RWPE1 (cell line): ENCODE measurements at places on chromosomes 3 and 15.

DNA sequence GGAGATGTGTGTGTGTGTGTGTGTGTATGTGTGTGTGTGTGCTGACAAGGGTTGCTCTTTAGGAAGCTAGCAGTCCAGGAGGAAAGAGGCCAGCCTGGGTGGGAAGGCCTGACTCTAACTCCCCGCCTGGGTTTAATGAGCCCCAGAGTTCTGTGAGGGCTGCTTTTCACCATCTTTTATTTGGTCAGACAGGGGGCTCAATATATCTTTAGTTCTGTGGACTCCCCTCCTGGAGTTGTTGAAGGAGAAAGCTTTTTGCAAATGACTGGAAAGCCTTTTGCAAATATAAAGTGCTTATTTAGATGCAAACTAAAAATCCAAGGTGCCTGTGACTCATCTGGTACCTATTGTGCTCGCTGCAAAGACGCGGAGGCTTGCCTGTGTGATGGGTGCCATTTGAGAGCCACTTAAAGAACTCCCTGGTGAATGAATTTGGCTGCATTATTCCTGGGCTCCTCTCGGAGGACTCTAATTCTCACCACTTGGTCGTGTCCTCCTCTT is 24.5 kb downstream of the DRD3 start:
- DNase-seq: no peak

DNA sequence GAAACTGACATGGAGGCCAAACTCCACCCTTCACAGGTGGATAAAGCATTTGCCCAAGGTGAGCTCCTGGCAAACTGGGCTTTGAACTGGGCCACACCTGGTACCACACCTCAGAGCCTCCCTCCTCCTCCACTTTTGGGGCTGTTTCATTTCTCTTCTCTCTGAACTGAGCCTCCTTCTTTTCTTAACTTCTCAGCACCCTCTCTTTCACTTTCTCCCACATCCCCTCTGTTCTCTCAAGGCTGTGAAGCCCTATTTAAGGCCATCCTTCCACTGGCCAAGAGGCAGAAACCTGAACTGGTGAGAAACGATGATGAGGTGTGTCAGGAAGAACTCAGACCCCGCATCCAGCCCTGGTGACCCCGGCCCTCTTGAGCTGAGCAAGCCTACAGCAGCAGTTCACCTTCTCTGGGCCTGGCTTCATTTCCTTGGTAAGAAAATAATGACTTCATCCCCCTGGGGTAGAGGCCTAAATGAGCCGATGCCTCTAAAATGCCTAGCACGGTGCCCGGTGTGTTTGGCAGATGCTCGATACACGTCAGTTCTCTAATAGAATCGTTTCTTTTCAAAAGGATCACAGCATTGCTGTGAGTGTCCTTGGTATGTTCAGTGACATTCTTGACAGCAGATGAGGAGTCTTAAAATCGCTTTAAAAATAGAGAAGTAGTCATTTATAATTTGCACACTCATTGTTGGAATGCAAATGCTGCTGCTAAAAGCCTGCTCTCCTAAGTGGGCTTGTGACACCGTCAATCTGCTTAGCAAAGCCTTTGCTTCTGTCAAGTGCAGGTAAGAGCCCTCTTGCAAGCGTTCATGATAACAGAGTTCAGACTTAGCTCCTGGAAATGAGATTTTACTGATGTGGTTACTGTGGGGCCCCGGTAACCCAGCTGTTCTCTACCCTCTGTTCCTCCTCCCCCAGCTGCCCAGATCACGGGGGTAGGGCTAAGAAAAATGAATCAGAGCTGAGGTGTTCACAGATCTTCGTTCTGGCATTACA is 97.7 kb upstream of the ATP2B2 start:
- no peak for DNase-seq

- DNase-seq: no peak
Measured at GRCh38 chr15:56715220-56715619, 18.1 kb downstream of the ZNF280D start.

GRCh38 chr3:25863011-25863415 is 73.1 kb downstream of the OXSM start:
- no peak for DNase-seq

DNA sequence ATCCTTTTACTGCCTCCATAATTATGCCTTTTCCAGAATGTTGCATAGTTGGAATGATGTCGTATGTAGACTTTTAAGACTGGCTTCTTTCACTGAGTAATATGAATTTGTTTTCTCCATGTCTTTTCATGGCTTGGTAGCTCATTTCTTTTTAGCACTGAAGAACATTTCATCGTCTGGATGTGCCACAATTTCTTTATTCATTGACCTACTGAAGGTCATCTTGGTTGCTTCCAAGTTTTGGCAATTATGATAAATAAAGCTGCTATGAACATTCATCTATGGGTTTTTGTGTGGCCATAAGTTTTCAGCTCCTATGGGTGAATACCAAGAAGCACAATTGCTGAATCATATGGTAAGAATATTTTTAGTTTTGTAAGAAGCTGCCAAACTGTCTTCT is 23.2 kb upstream of the RARRES1 start:
- DNase-seq: no peak

GRCh38 chr3:56355570-56356185 is 112.6 kb downstream of the ERC2 start:
- DNase-seq: no peak

- DNase-seq: no peak
Measured at GRCh38 chr15:72092691-72093090, 25.3 kb downstream of the MYO9A start.

GRCh38 chr15:59244337-59244736 is 37.7 kb downstream of the LDHAL6B start:
- DNase-seq: no peak

DNA sequence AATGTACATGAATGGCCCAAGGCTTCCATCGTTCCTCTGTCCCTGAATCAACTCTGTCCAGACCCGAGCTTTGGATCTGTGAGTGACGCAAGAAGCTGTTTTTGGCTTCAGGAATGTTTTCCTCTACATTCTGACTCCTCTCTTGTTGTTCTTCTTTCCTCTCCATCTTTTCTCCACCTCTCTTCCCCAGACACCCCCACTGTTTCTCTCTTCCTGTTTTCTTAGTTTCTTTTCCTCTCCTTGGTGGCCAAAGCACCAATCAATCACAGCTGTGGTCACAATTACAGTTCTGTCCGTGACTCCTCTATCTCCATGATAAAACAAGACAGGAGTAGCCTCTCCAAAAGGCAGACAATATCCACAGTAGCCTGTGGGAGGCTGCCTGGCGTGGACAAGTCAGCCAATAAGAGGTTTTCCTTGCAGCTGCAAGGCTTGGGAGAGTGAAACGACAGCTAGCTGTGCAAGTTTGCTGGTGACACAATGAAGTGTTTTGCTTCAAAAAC is 4.9 kb upstream of the TMEM212 start:
- no peak for DNase-seq

DNA sequence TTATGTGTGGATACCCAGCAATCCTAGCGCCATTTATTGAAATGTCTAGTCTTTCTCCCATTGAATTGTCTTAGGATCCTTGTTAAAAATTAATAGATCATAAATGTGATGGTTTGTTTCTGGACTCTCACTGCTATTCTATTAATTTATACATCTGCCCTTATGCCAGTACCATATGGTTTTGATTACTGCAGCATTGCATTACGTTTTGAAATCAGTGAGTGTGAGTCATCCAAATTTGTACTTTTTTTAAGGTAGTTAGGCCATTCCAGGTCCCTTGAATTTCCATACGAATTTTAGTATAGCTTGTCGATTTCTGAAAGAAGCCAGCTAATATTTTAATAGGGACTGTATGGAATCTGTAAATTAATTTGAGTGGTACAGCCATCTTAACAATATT is 648.6 kb upstream of the ZNF385D start:
- DNase-seq: no peak
